Aorta (tissue), 5 donors: ENCODE measurements at places on chromosomes 6 and 20. TPM values are rescaled to one million over a fixed set of nuclear protein-coding genes. Genes with fewer than 3 reads are reported as not detected.

- no peaks in the 10 kb centered on the region for H3K27me3 ChIP-seq
- no peak overlapping the region for H3K27ac ChIP-seq
- peak; percentile 64 for DNase-seq
- no peak overlapping the region for H3K4me3 ChIP-seq
- H3K36me3 ChIP-seq, result no peaks in the 10 kb centered on the region
Observed at GRCh38 chr6:34056305-34057108, 89.4 kb downstream of the GRM4 start.

- peaks cover 2% of the 10 kb centered on the region for H3K27me3 ChIP-seq
- no peaks in the 10 kb centered on the region for H3K36me3 ChIP-seq
- no peaks in the 10 kb centered on the region for H3K4me1 ChIP-seq
- H3K27ac ChIP-seq, result no peak overlapping the region
- H3K4me3 ChIP-seq, result no peak overlapping the region
- DNase-seq, result no peak
Observed at GRCh38 chr20:45350217-45350616, 2.0 kb upstream of the SDC4 start.

DNA sequence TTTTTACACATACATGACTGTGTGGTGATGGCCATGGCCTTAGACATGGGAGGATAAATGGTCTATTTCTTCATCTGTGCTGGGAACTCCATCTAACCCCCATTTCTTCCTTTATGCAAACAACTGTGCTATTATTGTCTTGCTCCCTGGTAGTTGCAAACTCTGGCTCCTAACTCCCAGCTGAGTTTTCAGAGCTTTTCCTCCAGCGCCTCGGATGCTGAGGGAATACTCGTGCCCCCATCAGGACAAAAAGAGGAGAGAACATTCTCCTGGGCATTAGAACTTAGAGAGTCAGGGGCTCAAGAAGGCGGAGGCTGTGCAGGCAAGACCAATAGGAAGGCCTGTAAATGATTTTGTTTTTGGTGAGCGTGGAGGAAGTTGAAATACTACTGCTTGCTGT, 2.1 kb downstream of the DAAM2 start:
- no peaks in the 10 kb centered on the region for H3K36me3 ChIP-seq
- no peaks in the 10 kb centered on the region for H3K27me3 ChIP-seq
- peak overlapping the region; percentile 89 for H3K4me3 ChIP-seq
- no peak for DNase-seq
- H3K27ac ChIP-seq, result no peak overlapping the region

- H3K27ac ChIP-seq, result no peak overlapping the region
- DNase-seq, result no peak
- H3K36me3 ChIP-seq, result no peaks in the 10 kb centered on the region
- H3K4me3 ChIP-seq, result no peak overlapping the region
- H3K4me1 ChIP-seq, result no peaks in the 10 kb centered on the region
Observed at GRCh38 chr6:114284281-114284680, 58.5 kb downstream of the HS3ST5 start.

- H3K27me3 ChIP-seq, result no peaks in the 10 kb centered on the region
- H3K4me3 ChIP-seq, result no peak overlapping the region
- H3K36me3 ChIP-seq, result no peaks in the 10 kb centered on the region
- H3K4me1 ChIP-seq, result no peaks in the 10 kb centered on the region
- H3K27ac ChIP-seq, result no peak overlapping the region
- peak; percentile 21 for DNase-seq
Observed at GRCh38 chr20:63327231-63327745, 33.9 kb downstream of the CHRNA4 start.

The GUCA1A gene
- not detected for total RNA-seq

GRCh38 chr6:125747589-125748405, 1.6 kb upstream of the HEY2 start:
- peak; percentile 73 for DNase-seq
- H3K27me3 ChIP-seq, result no peaks in the 10 kb centered on the region
- no peaks in the 10 kb centered on the region for H3K36me3 ChIP-seq
- H3K27ac ChIP-seq, result peak overlapping the region; percentile 76
- peak overlapping the region; percentile 80 for H3K4me3 ChIP-seq

GRCh38 chr6:133502441-133503335, 261.5 kb downstream of the EYA4 start:
- DNase-seq, result peak; percentile 82
- H3K4me1 ChIP-seq, result peaks cover 2% of the 10 kb centered on the region
- H3K4me3 ChIP-seq, result no peak overlapping the region
- H3K36me3 ChIP-seq, result no peaks in the 10 kb centered on the region
